SK-N-DZ (cell line): ENCODE measurements at places on chromosomes 16 and 17.
A peak's percentile ranks its signal among the peaks of the same experiment; 100 is the strongest.

- DNase-seq = no peak
These were observed 12.5 kb downstream of the TFAP4 start for GRCh38 chr16:4260360-4260759.

GRCh38 chr16:88013766-88014251, 62.6 kb downstream of the BANP start:
- no peak for DNase-seq

GRCh38 chr17:46059486-46059885, 60.4 kb downstream of the STH start:
- no peak for DNase-seq

DNA sequence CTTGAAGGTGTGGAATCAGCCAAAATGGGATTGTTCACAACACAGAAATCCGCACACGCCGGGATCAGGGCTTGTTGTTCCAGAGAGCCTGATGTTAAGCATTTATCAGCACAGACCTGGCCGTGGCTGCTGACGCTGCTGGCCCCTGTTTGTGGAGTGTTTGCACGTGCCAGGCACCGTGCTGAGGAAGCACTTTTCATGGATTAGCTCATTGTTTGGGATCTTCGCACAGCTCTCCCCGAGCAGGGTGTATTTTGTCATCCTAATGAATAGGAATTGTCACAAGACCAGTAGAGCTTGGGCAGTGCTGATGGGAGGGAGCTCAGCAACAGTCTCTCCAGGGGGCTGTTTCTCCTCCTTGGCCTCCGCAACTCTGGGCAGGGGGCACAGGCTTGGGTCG, 160.4 kb upstream of the PLCG2 start:
- no peak for DNase-seq

DNA sequence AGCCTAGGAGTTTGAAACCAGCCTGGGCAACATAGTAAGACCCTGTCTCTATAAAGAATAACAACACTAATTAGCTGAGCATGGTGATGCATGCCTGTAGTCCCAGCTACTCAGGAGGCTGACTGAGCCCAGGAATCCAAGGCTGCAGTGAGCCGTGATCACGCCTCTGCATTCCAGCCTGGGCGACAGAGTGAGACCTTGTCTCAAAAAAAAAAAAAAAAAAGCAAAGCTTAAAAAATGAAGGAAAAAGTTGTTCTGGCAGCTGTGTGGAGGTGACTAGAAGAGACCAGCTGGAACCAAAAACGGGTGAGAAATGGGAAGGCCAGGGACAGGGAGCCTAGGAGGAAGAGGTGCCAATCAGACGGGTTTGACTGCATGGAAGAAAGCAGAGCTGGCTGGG, 4.2 kb downstream of the BCL7C start:
- DNase-seq = no peak

- DNase-seq = peak; percentile 97
These were observed 51.7 kb downstream of the ZFPM1 start for GRCh38 chr16:88504489-88505404.

DNA sequence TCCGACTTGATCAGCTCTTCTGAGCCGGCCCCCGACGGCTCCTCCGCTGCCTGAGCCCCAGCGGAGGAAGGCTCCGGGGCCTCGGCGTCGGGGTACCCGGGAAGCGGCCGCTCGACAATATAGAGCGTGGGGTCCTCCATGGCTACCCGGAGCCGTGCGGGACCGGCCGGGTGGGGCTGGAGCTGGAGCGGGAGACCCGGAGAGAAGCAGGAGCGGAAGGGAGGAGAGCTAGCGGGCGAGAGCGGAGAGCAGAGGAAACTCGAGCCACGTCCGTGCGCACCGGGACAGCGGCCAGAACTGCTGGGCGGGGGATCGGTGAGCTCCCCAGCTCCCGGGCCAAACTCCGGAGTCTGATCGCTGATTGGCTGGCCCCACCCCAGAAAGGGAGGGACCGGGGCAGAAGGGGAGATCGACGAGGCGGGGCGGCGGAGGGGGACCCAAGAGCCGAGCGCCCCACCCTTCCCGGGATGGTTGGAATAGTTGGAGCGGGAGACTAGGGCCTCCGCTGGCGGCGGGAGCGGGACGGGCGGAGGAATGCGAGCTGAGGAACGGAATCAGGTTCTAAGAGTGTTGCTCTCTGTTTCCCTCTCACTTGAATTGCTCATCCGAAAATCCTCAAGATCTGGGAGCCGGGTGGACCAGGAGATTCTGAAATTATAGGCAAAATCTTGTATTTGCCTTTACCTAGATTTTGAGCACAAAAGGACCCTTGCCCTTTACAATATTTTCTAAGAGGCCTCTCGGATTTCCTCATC, at the start of gene CAVIN1:
Gene CAVIN1 (minus strand): TSS at position 299 of the 755 bp plus-strand sequence. CDS start 159 bp downstream, at position 140.
- no peak for DNase-seq

DNA sequence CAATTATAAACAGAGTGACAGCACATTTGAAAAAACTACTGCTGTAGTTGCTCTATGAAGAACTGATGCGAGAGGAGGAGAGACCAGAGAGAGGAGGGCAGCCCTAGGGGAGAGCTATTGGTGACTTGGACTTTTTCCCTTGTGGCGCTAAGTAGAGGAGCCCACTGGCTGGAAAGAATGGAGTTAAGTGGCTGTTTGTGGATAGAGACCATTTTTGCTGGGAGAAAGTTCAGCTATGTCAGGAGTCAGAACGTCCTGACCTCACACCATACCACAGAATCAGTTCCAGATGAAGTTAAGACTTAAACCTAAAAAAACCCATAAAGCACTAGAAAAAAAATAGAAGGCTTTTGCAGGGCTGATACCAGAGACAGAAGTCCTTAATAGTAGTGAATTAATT, 2.0 kb downstream of the POLR2A start:
- DNase-seq = no peak

DNA sequence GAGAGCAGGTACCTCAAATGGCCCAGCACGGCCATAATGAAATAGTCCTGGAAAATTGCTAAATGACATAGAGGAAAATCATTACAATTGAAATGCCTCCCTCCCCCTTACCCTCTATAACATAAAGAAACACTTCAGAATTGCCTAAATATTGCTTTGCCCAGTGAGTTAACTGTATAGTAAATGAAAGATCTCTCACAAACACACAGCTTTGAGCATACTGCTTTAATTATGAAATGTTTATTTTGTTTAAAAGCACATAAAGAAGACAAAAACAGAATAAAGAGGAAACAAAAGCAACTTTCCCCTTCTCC, 9.3 kb upstream of the ADAMTS18 start:
- DNase-seq = no peak

DNA sequence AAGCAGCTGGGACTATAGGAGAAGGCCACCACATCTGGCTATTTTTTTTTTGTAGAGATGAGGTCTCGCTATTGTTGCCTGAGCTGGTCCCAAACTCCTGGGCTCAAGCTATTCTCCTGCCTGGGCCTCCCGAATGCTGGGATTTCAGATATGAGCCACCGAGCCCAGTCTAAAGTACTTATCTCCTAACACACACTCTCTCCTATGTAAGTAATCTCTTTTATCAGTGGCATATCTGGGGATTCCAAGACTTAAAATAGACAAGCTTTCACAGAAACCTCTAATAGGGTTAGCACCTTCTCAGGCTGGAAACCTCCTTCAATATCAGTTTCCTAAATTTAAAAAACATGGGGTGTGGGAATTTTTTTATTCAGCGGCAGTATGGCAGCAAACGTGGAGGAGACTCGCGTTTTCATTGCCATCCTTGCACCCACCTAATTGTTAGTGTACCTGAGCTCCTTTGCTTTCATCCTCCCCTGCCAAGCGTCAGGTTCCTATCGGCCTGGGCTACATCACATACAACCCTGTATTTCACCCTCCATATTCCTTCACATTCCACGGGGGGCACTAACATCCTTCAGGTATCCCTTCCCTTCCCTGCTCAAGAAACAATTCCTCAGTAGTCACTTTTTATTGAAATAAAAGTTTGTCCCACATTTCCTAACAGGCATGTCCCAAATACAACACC, 1.1 kb downstream of the EZH1 start:
- no peak for DNase-seq

- no peak for DNase-seq
These were observed 85.9 kb downstream of the SNX29 start for GRCh38 chr16:12062343-12063003.

DNA sequence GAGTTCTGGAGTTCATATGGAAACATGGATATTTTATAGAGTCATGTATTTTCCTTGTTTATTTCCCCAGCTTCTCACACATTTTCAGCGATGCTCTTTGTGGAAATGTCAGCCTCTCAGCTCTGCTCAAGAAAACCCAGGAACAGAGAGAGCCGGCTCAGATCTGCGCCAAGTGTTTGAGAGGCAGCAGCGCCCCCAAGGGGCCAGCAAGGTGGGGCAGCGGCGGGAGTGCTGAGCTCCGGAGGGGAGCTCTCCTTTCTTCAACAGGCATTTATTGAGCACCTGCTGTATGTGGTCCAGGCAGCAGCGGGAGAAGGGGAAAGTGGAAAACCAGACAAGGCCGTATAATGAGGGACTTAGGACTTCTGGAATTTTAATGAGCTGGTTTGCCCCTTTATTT, 421.1 kb upstream of the C16orf82 start:
- DNase-seq = no peak

DNA sequence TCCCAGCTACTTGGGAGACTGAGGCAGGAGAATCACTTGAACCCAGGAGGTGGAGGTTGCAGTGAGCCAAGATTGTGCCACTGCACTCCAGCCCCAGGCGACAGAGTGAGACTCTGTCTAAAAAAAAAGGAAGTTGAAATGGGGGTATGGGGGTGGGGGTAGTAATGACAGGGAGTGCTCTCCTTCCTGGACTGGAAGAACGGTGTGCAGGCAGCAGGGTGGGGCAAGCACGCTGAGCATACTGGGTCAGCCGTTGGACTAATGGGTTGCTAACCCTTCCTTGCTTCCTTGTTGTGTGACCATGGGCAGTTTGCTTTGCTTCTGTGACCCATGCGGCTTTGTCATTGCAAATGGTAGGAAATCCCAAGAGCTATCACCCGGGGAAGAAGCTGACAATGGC, 16.5 kb downstream of the KATNIP start:
- DNase-seq = no peak

DNA sequence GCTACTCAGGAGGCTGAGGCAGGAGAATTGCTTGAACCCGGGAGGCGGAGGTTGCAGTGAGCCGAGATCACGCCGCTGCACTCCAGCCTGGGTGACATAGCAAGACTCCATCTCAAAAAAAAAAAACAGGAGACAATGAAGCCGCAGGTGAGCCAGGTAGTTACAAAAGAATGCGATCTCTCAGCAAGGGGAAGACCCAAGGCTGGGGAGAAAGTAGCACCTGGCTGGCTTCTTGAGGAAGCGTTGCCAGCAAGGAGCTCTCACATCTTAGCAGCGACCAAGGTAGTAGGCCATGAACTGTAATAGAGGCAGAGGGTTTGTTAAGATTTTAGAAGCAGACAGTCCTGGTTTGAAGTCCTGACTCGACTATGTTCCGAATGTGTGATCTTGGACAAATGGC, 175.0 kb downstream of the AIPL1 start:
- DNase-seq = no peak

DNA sequence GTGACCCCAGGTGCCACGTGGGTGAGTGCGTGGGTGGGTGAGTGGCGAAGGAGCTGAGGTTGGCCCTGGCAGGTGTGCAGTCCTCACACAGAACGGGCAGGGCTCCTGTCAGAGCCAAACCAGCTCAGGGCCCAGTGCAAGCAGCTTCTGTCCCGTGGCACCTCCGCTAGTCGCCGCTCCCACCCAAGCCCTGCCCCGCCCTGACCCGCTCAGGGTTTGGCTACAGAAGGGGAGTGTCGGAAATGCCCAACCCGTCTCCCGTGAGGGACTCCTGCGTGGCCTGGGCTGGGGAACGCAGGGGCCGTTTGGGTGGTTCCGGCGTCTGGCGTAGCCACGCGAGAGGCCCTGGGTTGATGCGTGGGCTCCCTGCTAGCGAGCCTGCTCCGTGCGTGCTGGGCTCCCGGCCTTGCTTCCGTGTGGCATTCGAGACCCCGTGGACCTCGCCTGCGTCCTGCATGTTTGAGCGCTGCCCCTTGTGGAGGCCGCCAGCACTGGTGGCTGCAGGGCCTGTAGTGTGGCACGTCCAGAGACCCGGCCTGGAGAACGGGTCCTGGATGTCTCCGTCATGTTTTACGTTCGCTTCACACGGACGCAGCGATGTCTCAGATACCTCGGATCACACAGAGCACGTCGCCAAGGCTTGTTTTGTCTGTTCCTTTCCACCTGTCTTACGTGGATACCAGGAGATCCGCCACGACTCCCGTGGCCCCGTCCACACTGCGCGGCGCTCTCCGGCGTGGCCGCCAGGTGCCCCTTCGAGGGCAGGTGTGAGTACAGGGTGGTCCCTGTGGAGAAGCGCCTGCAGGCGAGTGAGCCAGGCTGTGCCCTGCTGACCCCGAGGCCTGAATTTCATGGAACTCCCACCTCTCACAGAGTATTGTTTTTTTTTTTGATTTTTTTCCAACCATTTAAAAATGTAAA, 10.2 kb downstream of the CAPN15 start:
- DNase-seq = no peak

- no peak for DNase-seq
These were observed 7.6 kb downstream of the THUMPD1 start for GRCh38 chr16:20734056-20734455.

DNA sequence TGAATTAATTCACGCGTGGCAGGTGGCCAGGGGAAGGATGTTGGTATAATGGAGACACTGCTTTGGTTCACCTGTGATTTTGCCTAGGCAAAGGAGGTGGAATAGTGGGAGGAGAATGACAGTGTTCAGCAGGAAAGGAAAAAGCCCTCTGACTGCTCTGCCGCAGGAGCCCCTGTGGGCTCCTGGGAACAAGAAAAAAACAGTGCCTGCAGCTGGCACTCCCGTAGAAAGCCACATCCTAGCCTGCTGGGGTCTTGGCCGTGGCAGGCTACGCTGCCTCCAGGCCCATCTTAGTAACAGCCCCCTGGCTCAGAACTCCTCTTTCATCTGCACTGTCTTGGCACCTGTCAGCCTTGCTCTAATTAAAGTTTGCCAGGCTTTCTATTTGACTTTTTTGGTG, 20.6 kb downstream of the ADORA2B start:
- no peak for DNase-seq

- DNase-seq = no peak
These were observed 192 bp downstream of the FASN start for GRCh38 chr17:82097919-82098168.

DNA sequence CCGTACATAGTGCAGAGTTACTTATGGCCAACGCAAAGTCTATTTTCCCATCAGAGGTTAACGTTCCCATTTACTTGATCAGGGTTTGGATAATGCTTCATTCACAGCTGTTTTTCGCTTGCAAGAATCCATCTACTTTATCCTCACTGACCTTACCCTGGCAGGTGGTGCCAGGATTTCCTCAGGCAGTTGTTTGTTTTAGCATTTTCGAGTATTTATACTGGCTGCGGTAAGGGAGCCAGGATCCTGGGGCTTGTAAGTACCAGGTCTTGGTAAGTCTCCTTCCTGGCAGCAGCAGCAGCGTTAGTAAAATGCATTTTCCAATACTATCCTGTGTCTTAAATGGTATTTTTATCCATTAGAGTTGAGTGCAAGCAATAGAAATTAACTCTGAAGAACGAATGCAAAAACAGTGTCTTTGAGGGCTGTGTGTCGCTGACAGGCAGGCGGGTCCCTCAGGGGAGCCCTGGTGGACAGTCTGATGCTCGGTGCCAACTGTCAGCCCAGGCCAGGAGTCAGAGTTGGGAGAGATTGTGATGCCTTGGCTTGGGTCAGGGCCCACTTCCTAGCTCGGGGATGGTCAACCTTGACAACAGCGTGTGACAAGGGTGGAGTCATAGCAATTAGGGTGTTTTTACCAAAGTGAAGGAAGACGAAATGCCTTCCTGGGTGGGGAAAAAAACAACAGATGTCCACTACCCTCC, 92.4 kb upstream of the HSBP1 start:
- no peak for DNase-seq
